Small intestine (tissue), 16 donors: ENCODE measurements at places on chromosomes 11 and 22. TPM values are rescaled to one million over a fixed set of nuclear protein-coding genes. Genes with fewer than 3 reads are reported as not detected.

DNA sequence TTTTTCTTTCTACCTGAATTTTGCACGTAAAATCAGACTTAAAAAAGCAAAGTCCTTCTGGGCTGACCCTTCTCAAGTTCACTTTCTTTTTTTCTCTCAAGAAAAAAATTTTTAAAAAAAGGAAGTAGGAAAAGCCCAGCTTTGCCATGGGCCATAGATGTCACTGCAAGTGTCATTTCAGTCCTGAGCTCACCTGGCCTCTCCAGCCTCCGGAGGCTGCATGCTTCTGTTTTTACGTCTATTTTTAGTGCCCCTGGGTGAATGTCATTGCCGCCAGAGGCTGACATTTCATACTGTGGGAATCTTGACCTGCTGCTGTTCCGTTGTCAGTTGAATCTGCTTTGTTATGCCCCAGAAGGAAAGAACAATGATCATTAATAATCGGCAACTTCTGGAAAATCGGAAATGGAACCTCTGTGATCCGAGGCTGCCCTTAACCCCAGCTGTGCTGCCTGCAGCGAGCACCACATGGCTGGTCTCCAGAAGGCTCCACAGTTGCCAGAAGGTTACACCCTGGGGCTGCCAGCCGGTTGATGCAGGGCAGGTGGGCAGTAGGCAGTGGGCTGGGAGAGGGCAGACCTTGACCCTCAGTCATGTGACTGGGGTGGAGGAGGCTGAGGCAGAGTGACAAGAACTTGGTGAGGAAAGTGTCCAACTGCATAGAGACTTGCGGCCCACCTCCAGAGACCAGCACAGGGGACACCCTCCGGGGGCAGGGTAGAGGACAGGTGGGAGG lies 16.7 kb upstream of the MYEOV start:
- H3K27me3 ChIP-seq = no peaks in the 10 kb centered on the region
- H3K4me1 ChIP-seq = peaks cover 74% of the 10 kb centered on the region
- H3K36me3 ChIP-seq = no peaks in the 10 kb centered on the region
- H3K27ac ChIP-seq = no peak overlapping the region
- peak; percentile 24 for DNase-seq

DNA sequence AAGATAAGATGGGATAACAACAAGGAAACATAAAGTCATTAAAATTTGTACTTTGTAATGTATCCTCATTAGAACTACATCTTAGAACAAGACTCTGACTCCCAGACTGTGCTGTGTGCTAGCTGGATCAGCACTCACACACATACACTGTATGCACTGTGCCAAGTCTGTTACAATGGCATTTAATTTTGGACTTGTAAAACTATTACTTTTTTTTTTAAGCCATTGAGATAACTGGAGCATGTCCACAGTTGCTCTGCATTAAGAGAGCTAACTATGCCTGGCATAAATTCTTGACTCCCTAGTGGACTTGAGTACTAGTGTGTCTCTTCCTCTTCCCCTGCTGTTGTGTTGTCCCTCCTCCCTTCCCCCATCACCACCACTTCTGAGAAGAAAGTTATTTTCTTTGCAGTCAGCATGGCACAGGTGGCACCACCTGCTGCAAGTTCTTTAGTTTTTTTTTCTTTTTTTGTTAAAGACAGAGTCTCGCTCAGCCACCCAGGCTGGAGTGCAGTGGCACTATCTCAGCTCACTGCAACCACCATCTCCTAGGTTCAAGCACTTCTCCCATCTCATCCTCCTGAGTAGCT lies 268.6 kb downstream of the TMEM135 start:
- H3K4me1 ChIP-seq = no peaks in the 10 kb centered on the region
- DNase-seq = no peak
- H3K4me3 ChIP-seq = no peak overlapping the region
- H3K36me3 ChIP-seq = peaks cover 2% of the 10 kb centered on the region

DNA sequence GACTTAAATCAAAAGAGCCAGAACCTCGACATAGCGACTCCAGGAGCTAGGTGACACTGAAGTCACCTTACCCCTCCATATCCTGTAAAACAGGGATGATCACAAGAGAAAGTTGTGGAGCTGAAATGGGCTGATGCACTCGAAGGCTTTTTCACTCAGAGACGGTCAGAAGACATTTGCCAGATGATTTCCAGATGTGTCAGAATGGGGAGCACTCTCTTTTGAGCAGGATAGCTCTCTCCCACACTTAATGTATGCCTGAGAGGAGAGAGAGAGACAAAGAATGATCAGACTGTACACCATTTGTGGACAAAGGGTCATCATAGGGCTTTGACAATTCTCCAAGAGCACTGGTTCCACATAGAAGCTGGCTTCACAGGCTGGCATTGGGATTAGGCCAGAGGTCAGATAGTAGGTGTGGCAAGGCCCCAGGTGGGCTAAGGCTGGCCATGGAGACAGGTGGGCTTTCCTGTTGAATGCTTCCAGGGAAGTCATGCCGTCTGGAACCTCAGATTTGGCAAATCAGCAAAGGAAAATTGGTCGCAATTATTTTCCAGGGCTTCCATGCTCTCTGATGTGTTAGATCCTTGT lies 42.3 kb upstream of the ETS1 start:
- no peaks in the 10 kb centered on the region for H3K4me1 ChIP-seq
- H3K36me3 ChIP-seq = no peaks in the 10 kb centered on the region
- H3K27me3 ChIP-seq = no peaks in the 10 kb centered on the region
- no peak for DNase-seq
- peak overlapping the region; percentile 43 for H3K27ac ChIP-seq

Gene TMPRSS5
- polyA plus RNA-seq = 0.37 TPM

Gene SELENOO
- polyA plus RNA-seq = 42.2 TPM
